ENCODE measurements at places on chromosomes 4 and X.

DNA sequence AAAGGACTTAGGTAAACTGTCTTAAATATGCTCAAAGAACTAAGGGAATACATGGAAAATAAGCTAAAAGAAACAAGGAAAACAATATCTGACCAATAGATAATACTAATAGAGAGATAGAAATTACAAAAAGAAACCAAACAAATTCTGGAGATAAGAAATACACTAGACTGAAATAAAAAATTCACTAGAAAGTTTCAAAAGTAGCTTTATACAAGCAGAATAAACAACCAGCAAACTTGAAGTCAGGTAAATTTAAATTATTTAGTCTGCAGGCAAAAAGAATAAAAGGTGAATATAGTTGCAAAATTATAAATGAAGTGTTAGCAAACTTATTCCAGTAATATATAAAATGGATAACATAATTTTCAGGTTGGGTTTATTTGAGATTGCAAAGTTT, 760.9 kb upstream of the INTU start:
- no peak for DNase-seq

- DNase-seq: no peak
Measured at GRCh38 chr4:145486603-145487002, 5.0 kb downstream of the SMAD1 start.

DNA sequence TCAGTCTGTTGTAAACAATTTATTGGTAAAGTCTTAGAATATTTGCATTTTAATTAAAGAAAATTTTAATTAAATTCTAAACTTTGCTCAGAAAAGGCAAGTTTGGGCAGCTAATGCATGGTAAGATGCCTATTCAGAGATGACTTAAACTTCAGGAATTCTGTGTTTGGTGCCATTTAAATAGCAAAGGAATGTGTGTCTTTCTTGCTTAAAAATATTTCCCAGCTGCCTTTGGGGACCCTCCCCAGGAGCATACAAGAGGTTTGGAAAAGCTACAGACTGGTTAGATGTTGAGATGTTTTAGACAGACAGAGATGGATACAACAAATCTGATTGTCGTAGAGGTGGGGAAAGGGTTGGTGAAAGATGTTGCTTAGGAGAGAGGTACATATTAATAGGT, 36.5 kb downstream of the AFF2 start:
- no peak for DNase-seq

GRCh38 chr4:7503559-7504249, 69.0 kb upstream of the PSAPL1 start:
- no peak for DNase-seq

DNA sequence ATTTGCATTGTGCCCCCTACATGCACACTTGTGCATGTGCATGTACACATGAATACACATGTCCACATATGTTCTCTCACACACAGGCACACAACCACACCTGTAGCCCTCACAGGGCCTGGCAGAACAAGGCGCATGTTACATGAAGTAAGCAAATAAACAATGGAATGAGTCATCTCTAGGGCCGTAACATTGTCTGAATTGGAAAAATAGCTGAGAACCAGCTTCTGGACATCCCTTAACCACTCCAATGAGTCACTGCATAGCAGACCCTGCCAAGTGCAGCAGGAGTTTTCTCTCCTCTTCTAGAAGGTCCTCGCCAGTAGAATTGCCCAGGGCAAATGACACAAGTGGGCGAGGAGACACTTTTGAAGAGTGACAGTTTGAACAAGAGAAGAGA, 66.1 kb downstream of the MAGEA10 start:
- DNase-seq: peak; percentile 7

GRCh38 chr4:10015140-10015753, 6.0 kb downstream of the SLC2A9 start:
- no peak for DNase-seq

GRCh38 chr4:105714071-105714521, 5.5 kb downstream of the GSTCD start:
- no peak for DNase-seq

DNA sequence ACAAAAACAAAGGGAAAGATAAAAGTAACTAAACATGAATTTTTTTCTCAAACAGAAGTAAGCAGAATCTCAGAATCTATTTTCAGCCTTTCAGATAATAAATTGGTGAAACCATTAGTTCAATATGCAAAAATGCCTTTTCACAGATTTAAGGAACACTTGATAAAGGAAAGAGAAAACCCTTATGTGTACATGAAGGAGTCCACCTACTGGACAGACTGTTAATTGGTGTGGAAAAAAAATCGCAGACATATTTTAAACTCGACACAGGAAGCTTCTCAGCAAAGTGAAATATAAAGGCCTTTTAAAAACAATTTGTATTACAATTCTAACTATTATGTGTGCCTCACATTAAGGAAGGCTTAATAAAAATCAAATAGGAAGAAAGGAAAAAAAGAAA, 22.3 kb downstream of the COX7B2 start:
- DNase-seq: no peak

DNA sequence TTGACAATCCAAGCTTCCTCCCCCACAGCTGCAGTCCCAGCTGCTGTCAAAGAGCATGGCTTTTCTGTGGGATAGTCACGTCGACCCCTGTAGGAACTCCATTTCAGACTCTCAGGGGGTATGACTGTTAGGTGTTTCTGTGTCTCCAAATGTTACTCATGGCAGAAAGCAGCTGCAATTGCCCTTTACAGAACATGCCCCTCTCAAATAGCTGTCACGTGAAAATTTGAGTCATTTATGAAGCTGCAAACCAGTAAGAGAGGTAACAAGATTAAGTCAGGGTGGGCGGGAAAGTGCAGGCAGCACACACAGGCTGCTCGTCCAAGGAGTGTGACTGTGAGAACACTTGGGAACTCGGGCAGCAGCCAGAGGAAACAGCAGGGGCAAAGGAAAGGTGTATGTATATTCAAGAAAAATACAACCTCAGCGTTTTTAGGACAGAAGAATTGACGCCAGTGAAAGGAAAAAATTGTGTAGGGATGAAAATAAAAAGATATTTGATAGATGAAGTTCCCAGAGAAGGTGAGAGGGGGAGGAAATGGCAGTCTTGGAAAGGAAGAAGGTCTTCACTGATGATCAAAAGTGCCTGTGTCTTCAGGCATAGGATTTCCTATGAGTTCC, 66.5 kb upstream of the TMEM184C start:
- DNase-seq: no peak

DNA sequence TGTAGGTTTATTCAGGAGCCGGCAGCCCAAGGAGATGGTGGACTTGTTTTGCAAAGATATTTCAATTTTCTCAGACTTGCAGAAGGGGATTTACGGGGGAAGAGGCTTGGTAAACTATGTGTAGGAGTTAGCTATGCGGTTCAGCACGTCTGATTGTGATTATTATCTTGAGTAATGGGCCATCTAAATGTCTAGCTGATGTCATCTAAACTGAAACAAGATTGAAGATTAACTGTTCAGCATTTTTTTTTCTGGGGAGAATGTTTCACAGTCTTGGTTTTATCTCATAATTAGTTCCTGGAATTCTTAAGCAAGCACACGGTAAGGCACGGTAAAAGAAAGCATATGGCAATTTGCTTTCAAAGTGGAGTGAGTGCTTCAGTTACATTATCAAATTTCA, 207.3 kb upstream of the CXorf51B start:
- DNase-seq: no peak

GRCh38 chrX:68936126-68936525, 107.3 kb downstream of the EFNB1 start:
- DNase-seq: no peak

DNA sequence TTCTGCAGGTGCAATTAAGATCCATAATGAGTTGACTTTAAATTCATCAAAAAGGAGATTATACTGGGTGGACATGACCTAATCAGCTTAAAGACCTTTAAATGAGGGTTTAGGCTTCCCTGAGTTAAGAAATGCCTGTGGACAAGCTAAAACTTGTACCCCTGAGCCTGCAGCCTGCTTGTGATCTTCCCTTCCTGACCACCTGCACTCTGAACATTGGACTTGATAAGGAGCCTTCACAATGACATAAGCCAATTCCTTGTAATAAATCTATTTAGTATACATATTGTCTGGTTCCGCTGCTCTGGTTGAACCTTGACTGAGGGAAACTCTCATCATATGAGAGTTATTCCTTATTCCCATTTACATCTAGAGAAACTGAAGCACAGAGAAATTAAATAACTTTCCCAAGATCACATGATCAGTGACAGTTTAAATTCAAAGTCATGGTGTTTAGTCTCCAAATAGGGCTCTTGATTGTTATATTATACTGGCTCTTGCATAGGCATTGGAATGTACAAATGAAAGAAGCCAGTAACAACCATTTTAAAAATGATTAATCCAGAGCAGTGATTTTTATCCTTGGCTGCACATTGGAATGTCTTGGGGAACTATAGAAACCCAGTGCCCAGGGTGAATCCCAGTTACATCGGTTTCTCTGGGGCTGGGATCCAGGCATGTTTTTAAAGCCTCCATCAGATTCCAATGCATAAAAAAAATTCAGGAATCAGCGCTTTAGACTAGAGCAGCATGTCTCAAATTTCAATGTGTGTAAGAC, 136.1 kb downstream of the MSL3 start:
- DNase-seq: no peak

DNA sequence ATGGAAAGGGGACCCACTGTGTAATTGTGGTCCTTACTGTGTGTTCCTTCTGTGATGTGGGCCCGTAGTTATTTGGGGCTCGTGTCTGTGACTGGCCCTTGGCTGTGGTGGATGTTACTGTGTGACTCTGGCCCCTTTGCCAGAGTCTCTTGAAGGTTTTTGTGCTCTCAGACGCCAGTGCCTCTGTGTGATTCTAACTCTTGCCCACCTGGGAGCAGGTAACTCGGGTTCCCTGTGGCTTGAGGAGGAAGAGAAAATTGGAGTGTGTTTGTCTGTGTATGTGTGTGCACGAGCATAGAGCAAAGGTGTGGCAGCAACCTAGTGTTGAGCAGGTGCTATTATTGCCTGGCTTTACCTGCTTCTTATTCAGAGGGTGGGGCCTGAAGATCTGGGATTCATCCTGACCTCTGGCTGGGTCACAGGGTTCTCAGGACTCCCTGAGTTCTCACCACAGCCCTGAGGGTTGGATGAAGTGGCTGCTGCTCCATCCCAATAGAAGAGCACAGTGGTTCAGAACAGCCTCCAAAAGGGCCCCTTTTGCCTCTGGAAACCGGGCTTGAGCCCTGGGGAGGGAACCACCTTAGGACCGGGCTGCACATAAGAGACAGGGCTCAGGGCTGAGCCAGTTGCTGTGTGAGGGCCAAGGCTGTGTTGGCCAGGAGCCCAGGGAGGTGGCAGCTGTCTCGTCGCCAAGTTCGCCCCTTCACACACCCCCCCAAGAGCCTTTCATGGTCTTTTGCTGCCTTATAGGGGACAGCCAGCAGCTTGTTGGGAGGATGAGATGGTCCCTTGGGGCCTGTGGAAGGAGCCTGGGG, 1.3 kb downstream of the RBM10 start:
- no peak for DNase-seq

DNA sequence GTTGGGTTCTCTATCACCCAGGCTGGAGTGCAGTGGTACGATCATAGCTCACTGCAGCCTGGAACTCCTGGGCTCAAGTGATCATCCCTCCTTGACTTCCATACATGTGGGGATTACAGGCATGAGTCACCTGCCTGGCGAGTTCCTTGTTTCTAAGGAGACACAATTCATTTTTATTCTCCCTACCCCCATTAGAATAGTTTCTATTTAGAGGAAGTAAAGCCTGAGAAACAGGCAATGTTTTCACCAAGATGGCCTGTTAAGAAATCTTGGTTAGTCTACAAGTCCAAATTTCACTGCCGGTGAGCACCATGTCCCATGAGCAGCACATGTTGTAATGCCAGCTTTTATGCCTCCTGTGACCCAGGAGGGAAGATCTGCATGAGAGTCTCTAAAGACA, 5.7 kb downstream of the CYBB start:
- DNase-seq: no peak

DNA sequence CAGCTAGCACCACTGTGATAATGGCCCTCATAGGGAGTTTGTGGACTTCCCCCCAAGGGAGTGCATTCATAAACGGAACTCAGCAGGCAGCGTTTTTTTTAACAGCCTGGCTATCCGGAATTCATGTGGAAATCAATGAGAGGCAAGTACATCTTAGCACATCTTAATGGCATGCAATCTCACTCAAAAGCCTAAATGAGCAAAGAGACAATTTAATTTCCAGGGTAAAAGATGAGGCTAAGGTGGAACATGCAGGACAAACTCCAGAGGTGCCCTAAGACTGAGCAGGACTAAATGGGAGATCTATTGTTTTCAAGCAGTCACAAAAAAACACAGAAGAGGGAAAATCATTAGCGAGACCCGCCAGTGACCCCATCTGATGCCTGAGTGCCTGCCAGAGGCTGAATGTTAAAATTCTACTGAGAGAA, 243.5 kb upstream of the KCNIP4 start:
- no peak for DNase-seq

- no peak for DNase-seq
Measured at GRCh38 chr4:139651282-139652194, 14.1 kb upstream of the MGST2 start.

GRCh38 chrX:105211066-105211575, 9.4 kb downstream of the TEX13A start:
- DNase-seq: no peak

- no peak for DNase-seq
Measured at GRCh38 chrX:95435198-95435597, 1249.4 kb upstream of the DIAPH2 start.

DNA sequence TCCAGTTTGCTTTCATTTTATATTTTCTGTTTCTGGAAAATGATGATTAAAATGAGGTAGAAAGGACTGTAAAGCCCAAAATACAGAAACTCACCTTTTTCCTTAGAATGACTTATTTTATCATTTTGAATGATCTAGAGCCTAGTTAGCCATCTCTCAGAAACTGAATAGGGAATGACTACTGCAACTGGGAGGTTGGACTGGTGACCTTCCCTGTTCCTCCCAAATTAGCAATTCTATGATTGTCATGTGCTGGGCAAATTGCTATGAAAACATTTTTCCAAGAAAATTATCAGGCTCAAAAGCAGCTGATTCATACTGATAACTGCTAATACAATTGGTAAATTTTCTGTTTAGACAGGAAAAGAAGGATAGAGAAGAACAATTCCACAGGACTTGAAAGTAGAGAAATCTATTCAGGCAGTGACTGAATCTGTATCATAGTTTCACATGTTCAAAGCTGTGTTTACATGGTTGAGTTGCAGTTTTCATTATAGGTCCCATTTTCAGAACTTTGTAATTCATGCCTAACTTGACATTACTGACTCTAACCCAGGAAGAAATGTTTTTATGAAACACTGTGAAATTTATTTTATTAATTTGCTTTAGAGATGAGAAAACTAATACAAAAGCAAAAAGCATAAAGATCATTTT, 43.4 kb upstream of the SEC24B start:
- no peak for DNase-seq

GRCh38 chrX:129781680-129782495, 2.1 kb downstream of the SASH3 start:
- no peak for DNase-seq

DNA sequence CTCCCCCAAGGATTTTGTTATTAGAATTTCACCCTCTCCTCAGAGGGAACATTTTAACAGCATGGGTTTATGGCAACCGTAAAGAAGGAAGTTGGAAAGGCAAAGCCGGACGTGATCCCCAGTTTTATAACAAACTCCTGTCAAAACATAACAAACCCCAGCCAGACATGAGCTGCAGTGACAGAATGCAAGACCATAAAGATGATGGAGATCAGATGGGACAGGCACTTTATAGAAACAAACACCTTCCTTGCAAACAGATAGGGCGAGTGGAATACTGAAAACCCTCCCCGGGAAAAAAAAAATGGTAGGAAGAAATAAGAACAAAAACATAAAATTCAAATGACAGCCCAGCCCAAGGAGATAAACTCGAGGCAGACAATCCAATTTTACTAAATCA, 281.4 kb downstream of the LDB2 start:
- no peak for DNase-seq

GRCh38 chr4:41665636-41666207, 82.8 kb downstream of the PHOX2B start:
- no peak for DNase-seq

- DNase-seq: no peak
Measured at GRCh38 chrX:101040197-101040596, 11.7 kb downstream of the TRMT2B start.

All from AG04449 (cell line).